ENCODE measurements at places on chromosomes 6 and 20.
A peak's percentile ranks its signal among the peaks of the same experiment; 100 is the strongest.

DNA sequence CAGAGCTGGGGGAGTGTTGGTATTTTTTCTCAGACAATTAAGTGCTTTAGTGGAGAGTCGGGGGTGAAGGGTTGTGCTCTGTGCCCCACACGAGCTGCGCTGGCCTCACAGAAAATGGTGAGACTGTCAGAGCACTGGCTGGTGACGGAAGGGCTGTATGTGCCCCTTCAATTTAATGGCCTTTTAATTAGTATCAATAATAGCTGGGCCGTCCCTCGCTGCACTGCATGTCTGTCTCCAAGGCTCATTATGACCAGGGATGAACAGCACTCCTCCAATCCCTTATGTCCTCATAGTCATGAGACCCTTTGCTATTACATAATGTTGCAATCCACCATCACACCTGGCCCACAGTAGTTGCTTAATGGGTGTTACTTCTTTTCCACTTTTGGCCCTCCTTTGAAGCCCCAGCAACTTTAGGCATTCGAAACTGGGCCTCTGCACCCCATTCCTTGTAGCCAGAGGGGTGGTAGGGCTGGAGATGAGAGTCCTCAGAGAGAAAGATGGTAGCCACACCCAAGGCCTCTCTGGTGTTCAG lies 9.5 kb upstream of the RALY start:
- no peak for DNase-seq

GRCh38 chr6:2203264-2203663 lies 42.1 kb downstream of the GMDS start:
- DNase-seq, result no peak

DNA sequence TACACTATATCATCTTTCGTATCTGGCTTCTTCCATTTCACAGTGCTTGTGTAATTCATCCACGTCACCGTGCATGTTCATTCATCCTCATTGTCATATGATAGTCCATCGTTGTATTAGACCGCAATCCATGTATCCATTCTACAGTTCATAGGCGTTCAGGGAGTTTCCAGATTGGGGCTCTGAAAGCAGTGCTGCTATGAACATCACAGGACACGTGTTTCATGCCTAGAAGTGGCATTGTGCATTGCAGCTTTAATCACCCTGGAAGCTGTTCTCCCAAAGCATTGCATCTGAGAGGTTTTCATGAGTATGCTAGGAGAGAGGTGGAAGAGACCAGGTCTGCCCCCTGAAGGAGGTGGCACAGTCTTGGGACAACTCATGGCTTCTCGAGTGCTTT lies 35.3 kb downstream of the BMP7 start:
- no peak for DNase-seq

- no peak for DNase-seq
Observed at GRCh38 chr20:52761867-52762266, 210.3 kb upstream of the TSHZ2 start.

- DNase-seq, result no peak
Observed at GRCh38 chr20:1707588-1708449, 50.2 kb upstream of the SIRPG start.

- DNase-seq, result no peak
Observed at GRCh38 chr6:126721581-126722160, 381.8 kb downstream of the CENPW start.

- no peak for DNase-seq
Observed at GRCh38 chr6:126867641-126868040, 250.8 kb upstream of the RSPO3 start.

DNA sequence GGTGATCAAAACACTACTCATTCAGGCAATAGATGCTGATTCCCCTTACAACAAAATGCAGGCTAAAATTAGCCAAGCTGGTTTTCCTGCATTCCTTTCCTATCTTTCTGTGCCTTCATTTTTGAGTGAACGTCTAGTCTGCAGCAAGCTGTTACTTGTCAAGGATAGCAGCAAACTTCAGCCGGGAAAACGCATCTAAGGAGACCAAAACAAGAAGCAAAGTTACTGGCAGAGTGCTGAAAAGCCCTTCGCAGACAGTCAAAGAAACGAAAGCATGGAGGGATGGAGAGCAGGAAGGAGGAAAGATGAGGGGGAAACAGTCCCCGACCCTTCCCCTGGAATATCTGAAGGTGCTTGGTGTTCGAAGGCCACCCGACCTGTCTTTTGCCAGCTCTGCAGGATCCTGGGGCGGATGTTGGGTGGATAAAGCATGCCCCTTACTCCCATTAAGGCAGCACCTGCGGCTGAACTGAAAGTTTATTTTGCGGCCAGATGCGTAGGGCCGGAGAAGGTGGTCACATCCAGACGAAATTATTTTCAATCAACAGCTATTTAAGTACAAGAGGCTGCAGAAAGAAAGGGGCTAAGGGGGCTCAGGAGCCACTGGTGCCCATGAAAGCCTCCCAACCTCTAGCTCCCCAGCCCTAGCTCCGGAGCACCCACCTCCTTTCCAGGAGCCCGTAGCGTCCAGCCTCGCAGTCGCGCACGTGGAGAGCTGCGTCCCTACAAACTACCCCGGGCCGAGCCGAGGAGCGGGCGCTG lies 538 bp downstream of the FERMT1 start:
- DNase-seq, result peak; percentile 16

GRCh38 chr20:9204979-9205378 lies 136.1 kb downstream of the PLCB4 start:
- no peak for DNase-seq

DNA sequence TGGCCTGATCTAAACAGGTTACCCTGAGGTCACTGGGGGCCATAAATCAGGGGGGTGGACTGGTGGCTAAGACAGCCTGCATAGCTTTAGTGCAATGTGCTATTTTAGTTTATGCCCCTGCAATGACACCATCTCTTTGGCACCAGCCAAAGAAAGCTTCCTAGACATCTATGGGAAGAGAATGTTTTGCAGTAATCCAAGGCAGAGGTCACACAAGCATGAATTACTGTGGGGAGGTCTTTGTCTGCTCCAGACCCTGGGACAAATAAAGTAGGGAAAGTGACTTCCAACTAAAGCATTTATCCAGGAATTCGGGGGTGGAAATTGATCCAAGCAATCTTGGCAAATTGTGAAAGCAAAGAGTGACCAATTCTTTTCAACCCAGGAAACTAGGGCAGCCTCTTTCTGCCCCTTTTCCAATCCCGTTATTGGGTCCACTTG lies 5.3 kb downstream of the RIPOR2 start:
- DNase-seq, result no peak

DNA sequence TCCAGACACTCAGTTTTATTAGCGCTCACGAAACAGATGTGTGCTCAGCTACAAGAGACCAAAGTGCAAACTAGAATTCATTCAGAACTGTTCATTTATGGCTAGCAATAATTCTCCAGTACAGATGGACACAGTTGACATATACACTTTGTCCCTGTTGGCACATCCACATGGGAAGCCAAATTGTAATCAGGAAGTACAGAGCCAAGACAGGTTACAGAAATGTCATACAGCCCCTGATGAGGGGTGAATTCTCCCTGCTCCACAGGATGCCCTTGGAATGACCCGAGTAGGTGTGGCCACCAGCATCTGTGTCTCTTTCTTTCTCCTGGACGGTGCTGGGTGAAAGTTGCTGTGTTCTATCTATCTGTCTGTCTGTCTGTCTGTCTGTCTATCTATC lies 7.6 kb downstream of the DHX35 start:
- DNase-seq, result no peak

GRCh38 chr6:152226119-152226518 lies 411.0 kb downstream of the SYNE1 start:
- DNase-seq, result no peak

DNA sequence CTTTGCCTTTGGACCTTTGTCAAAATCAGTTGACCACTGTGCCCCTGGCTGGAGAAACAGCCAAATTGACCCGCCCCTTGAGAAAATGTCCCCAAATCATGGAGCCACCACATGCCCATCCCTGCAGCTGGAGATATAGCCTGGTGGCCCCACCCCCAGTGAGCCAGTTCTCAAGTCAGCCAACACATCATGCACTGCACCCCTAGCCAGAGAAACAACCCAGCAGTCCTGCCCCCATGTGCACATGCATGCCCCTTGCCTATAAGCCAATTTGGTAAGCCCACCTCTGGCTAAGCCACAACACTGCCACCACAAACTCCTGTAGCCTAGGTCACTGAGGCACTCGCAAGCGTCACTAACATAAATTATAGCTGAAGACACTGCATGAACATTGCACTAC lies 174.2 kb upstream of the ECI2 start:
- DNase-seq, result no peak

DNA sequence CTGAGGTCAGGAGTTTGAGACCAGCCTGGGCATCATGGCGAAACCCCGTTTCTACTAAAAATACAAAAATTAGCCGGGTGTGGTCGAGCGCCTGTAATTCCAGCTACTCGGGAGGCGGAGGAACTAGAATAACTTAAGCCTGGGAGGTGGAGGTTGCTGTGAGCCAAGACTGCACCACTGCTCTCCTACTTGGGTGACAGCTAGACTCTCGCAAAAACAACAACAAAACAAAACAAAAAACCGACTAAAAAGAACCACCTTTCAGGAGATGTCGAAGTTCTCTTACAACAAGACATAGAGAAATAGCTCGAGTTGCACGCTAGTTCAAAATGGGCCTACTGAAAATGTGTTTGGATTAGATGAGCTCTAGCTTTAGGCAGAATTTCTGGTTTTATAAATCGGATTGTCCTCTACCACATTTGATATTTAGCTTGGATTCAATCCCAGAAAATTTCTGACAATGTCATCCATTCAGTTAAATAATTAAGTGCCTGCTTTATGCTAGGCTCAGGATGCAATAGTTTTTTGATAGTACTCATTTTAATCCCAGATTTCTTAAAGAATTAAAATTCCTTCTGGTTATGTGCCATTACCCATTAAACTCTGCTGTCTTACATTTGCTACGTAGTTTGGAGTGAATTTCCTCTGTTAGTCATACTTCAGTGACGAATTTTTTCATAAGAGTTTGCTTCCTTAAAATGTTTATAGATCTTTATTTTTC lies 137.5 kb upstream of the SHLD1 start:
- DNase-seq, result no peak

- DNase-seq, result no peak
Observed at GRCh38 chr20:16191496-16191895, 381.8 kb downstream of the KIF16B start.

DNA sequence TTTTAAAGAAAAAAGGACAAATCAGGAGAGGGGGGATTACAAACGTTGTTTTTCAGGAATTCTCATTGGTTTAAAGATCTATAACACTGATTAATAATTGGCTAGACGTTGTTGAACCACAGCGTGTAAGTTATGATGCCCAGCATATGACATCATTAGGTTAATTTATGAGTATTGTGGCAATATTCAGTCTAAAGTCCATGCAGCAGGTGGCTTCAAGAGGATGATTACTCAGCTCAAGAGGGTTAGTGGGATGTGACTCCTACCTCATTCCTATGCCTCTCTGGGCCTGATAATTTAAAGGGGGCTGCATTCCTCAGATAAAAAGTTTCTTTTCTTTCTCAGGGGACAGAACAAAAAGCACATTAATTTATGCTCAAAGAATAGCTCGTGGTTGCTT lies 1309.0 kb downstream of the EPHA7 start:
- no peak for DNase-seq

- DNase-seq, result no peak
Observed at GRCh38 chr6:45791211-45792168, 224.2 kb downstream of the CLIC5 start.

GRCh38 chr6:122734529-122735395 lies 44.8 kb upstream of the FABP7 start:
- no peak for DNase-seq

DNA sequence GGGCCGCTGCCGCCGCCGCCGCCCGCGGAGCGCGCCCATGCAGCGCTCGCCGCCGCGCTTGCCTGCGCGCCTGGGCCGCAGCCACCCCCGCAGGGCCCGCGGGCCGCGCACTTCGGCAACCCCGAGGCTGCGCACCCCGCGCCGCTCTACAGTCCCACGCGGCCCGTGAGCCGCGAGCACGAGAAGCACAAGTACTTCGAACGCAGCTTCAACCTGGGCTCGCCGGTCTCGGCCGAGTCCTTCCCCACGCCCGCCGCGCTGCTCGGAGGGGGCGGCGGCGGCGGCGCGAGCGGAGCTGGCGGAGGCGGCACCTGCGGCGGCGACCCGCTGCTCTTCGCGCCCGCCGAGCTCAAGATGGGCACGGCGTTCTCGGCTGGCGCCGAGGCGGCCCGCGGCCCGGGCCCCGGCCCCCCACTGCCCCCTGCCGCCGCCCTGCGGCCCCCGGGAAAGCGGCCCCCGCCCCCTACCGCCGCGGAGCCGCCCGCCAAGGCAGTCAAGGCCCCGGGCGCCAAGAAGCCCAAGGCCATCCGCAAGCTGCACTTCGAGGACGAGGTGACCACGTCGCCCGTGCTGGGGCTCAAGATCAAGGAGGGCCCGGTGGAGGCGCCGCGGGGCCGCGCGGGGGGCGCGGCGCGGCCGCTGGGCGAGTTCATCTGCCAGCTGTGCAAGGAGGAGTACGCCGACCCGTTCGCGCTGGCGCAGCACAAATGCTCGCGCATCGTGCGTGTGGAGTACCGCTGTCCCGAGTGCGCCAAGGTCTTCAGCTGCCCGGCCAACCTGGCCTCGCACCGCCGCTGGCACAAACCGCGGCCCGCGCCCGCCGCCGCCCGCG lies 730 bp downstream of the INSM1 start:
- no peak for DNase-seq

DNA sequence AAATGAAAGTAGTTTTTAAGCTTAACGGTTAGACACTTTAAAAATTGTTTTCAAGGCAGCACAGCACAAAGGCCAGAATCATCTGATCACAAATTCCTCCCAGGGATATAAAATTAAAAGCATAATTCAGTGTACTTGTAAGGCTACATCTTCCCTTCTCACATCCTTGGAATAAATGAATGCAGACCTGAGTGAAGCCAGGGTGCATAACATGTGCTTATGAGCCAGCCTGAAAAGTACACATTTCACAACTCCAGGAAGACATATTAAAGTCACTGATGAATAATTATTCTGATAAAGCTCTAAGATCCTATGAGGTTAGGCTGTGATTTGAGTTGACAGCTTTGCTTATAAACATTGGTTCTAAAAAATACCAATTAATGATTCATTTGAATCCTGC lies 163.6 kb downstream of the BTBD9 start:
- no peak for DNase-seq

DNA sequence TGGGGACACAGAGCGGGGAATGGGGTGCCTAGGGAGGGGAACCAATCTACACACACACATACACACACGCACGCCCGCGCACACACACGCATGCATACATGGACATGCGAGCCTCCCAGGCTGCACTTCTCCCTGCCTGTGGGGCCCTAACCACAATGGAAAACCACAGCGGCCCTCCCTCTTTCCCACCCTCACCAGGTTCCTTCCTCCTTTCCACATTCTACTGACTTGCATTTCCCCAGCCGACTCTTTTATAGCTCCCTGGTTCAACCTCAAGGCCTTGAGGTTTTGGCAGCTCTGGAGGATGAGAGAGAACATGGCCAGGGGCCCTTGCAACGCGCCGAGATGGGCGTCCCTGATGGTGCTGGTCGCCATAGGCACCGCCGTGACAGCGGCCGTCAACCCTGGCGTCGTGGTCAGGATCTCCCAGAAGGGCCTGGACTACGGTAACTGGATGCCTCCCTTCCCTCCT lies at the start of gene BPI:
Gene BPI (plus strand): TSS at position 249 of the 472 bp plus-strand sequence. CDS start 68 bp downstream, at position 317.
- DNase-seq, result no peak

- no peak for DNase-seq
Observed at GRCh38 chr6:41103847-41104246, 31.1 kb downstream of the NFYA start.

GRCh38 chr20:17960927-17961586 lies 7.5 kb downstream of the SNX5 start:
- DNase-seq, result no peak

GRCh38 chr20:25016471-25016870 lies 23.9 kb upstream of the APMAP start:
- DNase-seq, result peak; percentile 16

- DNase-seq, result no peak
Observed at GRCh38 chr6:42017021-42017643, 33.2 kb upstream of the TAF8 start.

All from body of pancreas (tissue), 4 donors.